Astrocyte of the spinal cord (primary cell): ENCODE measurements at places on chromosomes 1 and 21.

- no peak for DNase-seq
Measured at GRCh38 chr21:45906859-45907258, 74.7 kb upstream of the COL6A1 start.

GRCh38 chr1:26530895-26531598 lies 1.5 kb downstream of the RPS6KA1 start:
- DNase-seq: peak; percentile 50

GRCh38 chr1:21097729-21098128 lies 79.0 kb downstream of the EIF4G3 start:
- no peak for DNase-seq

GRCh38 chr1:65247419-65248359 lies 61.7 kb upstream of the DNAJC6 start:
- DNase-seq: peak; percentile 56

GRCh38 chr1:227038401-227038800 lies 98.3 kb downstream of the COQ8A start:
- peak; percentile 56 for DNase-seq

- no peak for DNase-seq
Measured at GRCh38 chr1:167278497-167278896, 57.8 kb downstream of the POU2F1 start.

- DNase-seq: peak; percentile 91
Measured at GRCh38 chr1:23539698-23540266, 8.7 kb upstream of the E2F2 start.

- DNase-seq: no peak
Measured at GRCh38 chr1:233936842-233937241, 32.4 kb downstream of the SLC35F3 start.

DNA sequence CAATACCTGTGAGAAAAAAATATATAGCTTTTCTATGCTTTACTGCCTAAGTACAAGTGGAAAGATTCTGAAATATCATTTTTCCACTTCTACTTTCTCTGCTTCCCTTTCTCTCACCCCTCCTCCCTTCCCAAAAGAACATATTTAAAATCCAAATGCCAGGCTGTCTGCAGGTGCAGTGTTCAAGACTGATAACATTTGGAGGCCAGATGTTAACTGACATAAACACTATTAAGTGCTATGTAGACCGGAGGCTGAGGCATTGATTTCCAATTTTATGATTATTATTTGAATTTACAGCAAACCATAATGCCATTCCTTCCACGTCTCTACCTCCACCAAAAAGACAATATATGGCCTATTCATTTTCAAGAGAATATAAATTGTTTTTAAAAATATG lies 296.9 kb upstream of the SGIP1 start:
- no peak for DNase-seq

DNA sequence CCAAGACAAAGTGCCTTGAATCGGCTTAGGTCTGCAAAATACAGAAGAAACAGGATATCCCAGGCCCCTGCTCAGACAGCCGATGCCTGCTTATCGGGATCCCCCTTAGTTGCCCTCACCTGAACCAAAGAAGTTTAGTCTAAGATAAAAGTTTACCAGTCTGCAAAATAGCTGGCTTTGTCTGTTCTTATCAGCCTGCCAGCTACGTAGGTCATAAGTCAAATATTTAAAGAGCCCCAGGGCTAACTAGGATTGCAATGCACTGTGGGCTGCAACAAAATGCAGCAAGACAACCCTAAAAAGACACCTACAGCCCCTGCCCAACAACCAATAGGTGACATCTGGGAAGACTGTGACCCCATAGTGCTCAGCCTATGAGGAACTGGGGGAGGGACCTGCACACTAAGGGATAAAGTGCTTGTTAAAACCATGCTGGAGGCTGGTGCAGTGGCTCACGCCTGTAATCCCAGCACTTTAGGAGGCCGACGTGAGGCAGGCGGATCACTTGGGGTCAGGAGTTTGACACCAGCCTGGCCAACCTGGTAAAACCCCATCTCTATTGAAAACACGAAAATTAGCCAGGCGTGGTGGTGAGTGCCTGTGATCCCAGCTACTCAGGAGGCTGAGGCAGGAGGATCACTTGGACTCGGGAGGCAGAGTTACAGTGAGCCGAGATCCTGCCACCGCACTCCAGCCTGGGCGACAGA lies 27.4 kb downstream of the LRRC3 start:
- no peak for DNase-seq

GRCh38 chr1:171140401-171140800 lies 44.7 kb upstream of the FMO2 start:
- DNase-seq: no peak

GRCh38 chr1:16387201-16388188 lies 20.5 kb downstream of the SZRD1 start:
- DNase-seq: peak; percentile 23

DNA sequence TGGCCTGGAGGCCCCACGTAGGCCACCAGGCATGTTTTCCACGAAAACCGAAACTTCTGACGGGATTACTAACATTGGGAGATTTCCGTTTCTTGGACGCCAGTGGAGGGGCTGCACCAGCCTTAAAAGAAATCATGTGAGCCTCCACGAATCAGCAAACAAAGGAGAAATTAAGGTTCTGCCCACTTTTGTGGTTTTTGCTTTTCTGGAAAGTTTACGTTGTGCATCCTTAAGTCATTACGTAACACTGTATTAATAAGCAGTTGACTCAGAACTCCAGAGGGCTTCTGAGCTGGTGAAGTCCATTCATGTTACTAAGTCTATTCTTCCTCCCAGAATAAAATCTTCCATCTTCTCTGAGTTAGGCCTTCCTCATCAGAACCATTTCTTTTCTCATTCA lies 168.5 kb downstream of the PSMG1 start:
- DNase-seq: peak; percentile 97

GRCh38 chr1:73736125-73736524 lies 461.9 kb downstream of the LRRIQ3 start:
- DNase-seq: no peak

DNA sequence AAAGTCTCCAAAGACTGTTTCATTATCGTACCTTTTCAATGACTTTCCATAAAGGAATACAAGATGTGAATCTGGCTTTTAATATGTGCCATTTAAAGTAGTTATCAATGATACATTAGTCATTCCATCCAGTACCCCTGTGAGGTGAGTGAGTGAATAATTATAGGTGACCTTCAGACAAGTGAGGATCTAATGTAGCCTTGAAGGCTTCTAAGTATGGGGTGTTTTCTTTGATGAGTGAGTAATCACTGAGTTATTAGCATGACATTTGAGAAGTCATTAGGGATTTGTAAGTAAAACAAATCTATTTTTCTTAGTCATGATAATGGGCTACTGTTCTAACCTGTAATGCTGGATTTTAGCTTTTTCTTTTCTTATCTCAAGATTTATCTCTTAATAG lies 831.4 kb downstream of the ADGRL2 start:
- no peak for DNase-seq

- DNase-seq: no peak
Measured at GRCh38 chr1:48194801-48195200, 27.7 kb upstream of the SLC5A9 start.

GRCh38 chr1:91745640-91746373 lies 140.1 kb downstream of the TGFBR3 start:
- no peak for DNase-seq

DNA sequence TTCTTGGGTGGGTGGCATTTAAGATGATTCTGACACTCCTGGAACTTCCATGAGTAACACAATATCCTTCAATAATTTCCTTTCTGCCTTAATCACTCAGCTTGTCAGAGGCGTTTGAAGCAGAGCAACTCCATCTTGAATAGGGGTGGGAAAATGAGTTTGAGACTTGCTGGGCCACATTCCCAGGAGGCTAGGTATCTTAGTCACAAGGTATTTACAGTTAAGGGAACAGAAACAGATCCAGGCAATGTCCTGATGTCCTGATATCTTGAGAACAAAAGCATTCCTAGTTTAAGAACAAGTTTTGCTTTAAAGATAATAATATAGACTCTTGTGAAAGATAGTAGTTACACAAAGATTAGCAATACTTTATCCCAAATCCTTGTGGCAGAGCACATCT lies 76.6 kb upstream of the KIAA0040 start:
- DNase-seq: no peak

- DNase-seq: peak; percentile 26
Measured at GRCh38 chr1:224879162-224879803, 50.2 kb upstream of the DNAH14 start.

- DNase-seq: peak; percentile 22
Measured at GRCh38 chr1:230753586-230754251, 6.5 kb downstream of the CAPN9 start.

DNA sequence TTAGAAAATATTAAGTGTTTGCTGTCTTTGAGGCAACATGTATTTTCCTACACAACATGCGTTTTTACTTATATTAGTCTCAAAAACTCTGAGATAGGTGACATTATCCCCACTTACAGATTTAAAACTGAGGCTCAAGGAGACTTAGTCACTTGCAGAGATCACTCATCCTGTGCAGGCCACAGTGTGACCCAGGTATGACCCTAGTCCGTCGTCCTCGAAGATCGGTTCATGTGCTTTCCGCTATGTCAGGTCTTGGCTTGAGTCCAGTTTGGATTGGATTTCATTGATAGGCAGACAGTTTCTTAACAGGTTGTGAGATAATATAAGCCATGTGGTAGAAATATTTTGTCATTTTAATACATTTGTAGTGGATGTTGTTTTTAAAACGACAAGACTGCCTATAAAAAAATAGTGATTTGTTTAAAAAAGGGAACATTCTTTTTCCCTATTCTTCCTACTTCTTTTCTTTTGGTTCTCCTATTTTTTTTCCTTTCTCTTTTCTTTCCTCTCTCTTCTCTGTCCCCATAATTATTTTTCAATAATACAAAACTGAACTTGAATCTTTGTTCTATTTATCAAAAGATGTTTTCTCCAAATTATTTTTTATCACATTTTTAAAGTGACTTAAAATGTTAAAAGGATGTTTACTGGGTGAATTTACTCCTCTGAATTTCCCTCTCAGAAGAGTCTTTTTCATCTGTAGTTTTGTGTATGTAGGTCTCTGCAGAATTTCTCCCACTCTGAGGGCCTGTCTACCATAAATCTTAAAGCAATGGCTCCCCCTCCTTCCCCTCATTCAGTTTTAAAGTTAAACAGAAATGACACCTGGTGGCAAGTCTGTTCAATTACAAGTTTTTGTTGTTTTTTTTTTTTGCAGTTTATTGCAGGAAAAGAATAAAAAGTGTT lies 81.8 kb downstream of the PHTF1 start:
- DNase-seq: peak; percentile 62

GRCh38 chr1:155250246-155250632 lies 5.0 kb downstream of the ENTREP3 start:
- no peak for DNase-seq

GRCh38 chr21:25887646-25888306 lies 153.0 kb downstream of the GABPA start:
- no peak for DNase-seq

DNA sequence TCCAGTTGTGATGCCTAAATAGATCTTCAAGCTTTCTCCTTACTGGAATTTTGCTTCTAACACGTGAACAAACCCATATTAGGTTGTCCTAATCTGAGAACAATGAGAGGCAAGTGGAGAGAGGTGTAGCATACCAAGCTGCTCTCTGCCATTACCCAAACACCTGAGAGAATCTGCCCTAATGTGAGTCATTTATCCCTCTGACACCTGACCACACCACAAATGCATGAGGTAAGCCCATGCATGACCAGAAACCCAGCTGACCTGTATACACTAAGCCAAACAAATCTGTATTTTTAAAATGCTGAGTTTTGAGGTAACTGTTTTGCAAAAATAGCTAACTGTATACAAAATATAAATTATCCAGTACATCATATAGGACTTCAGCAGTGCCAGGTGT lies 1458.1 kb upstream of the B3GALT2 start:
- DNase-seq: no peak

DNA sequence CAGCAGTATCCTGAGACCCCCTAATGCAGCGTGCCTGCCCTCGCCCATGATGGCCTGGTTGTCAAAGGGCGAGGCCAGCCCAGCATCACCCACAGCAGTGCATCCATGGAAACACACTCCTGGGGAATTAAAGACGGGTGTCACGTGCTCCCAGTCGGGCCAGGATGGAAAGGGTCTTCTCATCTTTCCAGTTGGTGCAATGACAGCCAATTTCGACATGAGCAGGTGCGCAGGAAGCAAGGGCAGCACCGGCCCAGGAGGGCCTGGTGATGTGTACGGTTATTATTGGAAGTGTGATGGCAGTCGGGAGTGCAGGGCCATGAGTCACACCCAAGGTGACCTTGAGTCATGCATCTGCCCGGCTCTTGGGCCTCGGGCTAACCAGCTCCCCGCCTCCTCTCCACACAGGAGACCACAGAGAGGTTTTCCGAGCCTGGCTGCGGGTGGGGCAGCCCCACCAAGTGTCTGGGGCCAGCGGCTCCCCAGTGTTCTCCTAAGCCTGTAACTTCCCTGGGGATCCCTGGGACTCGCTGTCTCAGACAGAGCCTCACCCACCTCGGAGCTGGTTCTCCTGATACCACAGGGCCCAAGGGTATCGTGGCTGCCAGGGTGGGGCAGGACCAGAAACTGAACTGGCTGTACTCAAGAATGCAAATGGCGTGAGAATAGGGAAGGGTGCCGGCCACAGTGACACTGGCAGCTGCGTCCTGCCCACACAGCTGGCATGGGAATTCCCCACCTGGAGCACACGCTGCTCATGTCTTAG lies 119.8 kb downstream of the SIK1 start:
- DNase-seq: peak; percentile 17

GRCh38 chr1:67110352-67110751 lies 24.4 kb downstream of the C1orf141 start:
- no peak for DNase-seq

- peak; percentile 76 for DNase-seq
Measured at GRCh38 chr1:94142022-94142421, 21.1 kb upstream of the ABCA4 start.

DNA sequence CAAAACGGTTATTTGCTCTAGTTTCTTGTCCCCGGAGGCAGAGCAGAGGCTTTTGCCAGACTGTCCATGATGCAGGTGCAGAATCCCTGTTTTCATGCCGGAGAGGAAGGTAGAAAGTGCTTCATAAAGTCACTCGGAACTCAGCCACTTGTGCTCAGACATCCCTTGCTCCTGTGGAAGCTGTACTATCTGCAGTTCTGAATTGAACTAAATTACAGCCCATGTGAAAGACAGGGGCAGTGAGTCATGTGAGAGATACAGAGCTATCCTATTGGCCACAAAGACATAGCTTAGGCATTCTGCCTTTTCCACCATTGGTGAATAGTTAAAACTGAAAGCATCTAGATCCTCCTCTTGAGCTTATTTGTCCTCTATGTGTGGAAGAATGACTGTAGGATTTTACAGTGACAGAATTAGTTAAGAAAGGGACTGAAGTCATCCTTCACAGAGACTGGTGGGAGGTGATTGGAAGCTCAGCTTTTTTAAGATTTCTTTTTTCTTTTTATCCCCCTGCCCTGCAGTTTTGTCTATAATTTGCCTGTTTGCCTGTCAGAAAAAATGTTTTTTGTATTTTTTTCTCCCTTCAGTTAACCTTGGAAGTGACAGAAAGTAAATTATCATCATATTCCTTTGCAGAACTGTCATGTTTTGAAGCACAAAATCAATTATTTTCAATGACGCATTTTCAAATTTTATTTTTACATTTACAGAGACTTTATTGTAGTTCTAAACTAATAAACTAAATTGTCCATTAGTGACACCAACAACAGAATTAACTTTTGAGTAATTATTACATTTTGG lies 298.6 kb downstream of the PTPRC start:
- DNase-seq: peak; percentile 96
